Fibroblast of skin of scalp (primary cell): ENCODE measurements at places on chromosomes 3 and 15.

GRCh38 chr15:62896969-62897486 lies 145.5 kb upstream of the TPM1 start:
- peak; percentile 100 for DNase-seq

DNA sequence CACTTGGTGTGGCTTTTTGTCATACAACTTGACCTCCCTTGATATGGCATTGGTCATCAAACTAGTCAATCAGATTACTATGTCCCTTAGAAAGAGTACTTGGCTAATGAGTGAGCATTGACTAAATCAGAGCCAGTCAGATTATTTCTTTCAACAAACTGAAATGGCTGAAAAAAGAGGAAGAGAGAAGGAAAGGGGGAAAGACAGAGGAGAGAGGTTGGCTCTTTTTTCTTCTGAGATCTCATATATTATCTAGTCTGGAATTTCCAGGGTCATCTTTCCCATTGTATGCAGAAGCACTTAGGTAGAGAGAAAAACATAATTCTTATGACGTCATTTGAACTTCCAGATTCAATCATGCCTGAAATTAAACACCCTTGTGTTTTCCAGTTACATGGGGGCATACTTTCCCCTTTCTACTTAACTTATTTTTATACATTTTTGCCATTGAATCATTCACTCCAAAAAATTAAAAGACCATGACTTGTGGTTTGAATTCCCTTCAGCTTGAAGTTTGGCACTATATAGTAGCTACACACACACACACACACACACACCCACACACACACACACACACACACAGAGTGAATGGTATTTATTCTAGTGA lies 387.8 kb downstream of the LSAMP start:
- peak; percentile 34 for DNase-seq

DNA sequence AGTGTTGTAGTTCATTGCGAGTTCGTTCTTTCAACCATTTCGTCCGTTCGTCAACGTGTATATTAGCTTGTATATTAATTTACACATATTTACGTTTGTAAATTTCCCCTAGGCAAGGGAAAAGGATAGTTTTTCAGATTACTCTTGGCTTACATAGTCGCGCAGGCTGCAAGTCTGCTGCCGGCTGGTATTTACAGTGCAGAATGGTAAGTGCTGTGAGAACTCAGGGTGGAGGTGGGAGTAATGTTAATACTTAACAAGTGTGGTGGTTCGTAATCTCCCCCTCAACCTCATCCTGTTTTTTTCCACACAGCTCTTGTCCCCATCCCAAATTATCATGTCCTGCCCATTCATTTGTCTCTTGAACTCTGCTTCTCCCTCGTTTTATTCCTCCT lies 766 bp downstream of the FAM98B start:
- DNase-seq, result no peak

DNA sequence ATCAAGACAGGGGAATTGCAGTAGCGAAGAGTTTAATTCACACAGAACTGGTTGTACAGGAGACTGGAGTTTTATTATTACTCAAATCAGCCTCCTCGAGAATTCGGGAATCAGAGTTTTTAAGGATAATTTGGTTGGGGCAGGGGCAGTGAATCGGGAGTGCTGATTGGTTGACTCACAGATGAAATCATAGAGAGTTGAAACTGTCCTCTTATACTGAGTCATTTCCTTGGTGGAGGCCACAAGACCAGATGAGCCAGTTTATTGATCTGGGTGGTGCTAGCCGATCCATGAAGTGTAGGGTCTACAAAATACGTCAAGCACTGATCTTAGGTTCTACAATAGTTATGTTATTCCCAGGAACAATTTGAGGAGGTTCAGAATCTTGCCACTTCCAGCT lies 5.3 kb upstream of the ZNF770 start:
- DNase-seq, result no peak

GRCh38 chr3:138935863-138936740 lies 10.8 kb downstream of the FOXL2 start:
- peak; percentile 54 for DNase-seq

DNA sequence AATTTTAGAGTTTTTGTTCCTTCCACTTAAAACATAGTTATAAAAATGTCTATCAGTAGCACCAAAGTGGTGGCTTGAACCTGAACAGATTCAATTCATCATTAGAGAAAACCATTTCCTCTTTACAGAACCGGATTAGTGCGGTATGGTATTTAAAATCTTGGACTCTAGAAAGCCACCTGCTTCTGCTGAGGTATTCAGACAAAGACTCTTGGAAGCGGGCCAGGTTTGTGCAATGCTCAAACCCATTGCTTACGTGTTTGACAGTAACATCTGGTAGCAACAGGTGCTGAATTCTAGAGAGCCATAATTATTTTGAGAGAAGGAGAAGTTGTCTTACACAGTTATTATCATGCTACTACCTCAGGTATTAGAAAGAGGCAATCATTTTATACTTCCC lies 290.5 kb downstream of the NAALADL2 start:
- DNase-seq, result no peak
